ENCODE measurements at places on chromosomes 3 and 15.

GRCh38 chr3:46664188-46664970, 29.1 kb downstream of the ALS2CL start:
- no peak for DNase-seq

GRCh38 chr3:26308454-26308853, 314.1 kb upstream of the LRRC3B start:
- DNase-seq: no peak

DNA sequence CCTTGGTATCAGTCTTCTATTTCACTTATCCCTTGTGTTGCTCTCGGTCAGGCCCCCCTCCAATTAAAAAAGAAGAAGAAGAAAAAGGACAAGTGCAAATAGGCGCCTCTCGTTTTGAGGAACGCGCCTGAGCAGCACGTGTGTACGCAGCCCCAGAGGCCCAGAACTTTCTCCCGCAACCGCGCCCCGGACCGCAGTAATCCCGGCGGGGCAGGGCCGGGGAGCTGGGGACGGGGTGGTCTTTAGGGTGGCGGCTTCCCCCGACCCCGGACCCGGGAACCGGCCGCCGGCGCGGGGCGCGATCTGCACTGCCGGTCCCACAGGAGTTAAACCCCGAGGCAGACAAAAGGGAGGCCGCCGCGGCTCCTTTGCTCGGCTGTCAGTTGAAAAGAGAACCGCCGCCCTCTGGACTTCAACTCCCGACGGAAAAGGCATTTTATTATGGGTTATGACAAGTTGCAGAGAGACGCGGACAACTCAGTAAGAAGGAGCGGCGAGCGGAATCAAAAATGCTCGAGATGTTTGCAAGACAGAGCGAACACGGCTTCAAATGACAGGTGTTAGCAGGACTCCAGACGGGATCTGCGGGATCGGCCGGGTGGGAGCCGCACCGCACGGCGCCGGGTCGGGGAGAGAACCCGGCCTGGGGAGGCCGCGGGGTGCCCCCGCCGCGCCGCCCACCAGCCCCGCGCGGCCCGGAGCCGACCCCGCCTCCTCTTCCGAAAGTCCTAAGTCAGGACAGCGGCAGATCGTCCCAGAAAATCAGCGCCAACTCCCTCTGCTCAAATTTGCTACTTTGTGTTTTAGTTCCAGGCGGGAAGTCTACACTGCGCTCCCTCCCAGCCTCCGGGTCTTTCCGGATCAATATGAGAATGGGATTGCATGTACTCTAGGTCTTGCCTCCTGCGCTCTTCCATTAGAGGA, 79.0 kb downstream of the NR2F2 start:
- DNase-seq: peak; percentile 18

- DNase-seq: no peak
Measured at GRCh38 chr15:69675731-69676130, 223.1 kb downstream of the RPLP1 start.

GRCh38 chr3:120838441-120839091, 69.4 kb upstream of the STXBP5L start:
- DNase-seq: no peak

DNA sequence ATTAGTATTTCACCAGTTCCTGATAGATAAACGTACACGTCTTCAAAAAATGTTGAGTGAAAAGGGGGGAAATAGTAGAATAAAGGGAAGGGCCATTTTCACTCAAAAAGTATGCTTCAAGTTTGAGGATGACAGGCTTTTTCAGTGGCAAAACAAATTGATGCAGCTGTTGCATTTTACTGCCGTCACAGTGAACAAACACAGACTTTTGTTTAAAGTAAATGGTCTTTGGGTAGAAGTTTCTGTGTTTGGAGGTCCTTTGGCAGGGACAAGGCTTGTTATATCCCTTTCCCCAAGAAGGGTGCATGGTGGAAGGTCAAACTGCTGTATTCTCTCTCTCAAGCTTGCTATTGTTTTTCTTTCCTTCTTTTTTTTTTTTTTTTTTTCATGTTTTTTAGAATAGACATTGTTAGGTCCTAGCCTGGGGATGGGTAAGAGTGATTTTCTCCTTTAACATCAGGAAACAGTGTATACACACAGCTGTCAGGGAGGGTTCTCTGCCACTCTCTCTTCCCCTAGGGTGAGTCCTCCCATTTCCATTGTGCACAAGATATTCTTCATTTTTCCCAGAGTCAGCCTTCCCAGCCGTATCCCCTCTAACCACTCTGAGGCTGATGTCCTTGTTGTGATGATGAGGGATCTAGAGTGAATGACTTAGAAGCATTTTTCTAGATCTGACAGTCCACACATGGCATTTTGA, 6.6 kb upstream of the SUCNR1 start:
- DNase-seq: no peak

- DNase-seq: peak; percentile 60
Measured at GRCh38 chr3:14803981-14804834, 14.6 kb upstream of the FGD5 start.

- no peak for DNase-seq
Measured at GRCh38 chr15:27897481-27897880, 201.6 kb downstream of the OCA2 start.

DNA sequence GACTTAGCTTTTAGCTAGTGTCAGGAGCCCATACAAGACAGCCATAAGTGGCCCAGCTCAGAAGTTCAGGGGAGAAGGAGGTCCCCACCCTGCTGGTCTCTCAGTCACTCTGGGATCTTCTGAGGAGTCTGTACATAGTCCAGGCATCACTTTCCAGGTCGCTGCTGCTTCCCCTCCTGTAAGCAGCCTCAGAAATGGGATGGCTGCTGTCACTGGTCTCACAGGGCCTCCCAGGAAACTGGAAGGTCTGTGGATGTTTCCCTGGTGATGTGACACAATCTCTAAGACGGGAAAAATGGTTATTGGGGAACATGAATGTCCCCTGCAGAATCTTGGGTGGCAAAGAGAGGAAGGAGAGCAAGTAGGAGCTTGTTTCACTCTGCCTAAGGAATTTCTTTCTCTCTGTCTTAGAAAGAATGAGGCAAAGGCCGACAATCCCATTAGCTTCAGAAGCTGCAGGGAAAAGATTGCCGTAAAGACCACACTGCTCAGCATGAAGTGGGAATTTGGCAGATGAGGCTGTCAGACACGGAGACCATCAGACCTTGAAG, 43.2 kb upstream of the TNFAIP8L3 start:
- DNase-seq: no peak

DNA sequence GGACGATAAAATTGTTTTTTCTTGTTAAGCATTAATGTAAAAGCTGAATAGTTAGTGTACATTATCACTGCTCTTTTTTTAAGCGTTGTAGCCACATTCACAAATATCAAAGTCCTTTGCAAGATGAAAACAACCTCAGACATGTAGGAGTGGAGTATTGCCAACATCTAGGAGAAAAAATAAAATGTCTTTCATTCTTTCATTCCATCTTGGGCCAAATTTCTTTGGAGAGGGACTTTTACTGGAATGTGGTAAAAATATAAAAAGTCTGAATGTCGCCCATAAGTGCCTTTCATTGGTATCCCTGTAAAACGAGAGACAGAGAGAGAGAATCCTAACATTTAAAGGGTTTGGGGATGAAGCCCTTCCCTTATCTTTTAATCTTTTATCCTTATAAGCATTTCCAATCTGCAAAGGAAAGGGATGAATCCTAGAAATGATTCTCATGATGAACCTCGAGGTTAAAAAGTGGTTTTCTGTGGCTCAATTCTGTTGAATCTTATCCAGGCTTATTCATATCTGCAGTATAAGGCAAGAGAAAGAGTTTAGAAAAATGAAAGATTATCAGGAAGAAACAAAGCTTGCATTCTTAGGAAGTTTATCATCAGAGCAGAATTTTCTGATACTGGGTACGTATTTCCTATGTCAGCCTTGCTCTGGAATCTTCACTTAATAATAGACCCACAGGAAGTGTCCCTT, 1031.7 kb downstream of the MCTP2 start:
- DNase-seq: peak; percentile 81

DNA sequence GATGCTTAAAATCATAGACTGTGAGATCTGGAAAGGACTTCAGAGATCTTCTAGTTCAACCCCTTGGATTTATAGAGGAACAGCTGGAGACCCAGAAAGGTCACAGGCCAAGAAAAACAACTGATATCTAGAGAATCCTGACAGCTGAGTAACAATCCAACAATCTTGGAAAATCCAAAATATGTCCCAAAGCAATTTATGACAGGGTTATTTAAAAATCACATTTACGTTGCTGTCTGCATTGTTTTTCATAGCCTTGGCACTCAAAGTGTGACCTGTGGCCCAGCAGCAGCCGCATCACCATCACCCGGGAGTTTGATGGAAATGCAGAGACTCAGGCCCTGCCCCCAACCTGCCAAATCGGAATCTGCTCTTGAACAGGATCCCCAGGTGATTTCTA, 78.8 kb downstream of the FBN1 start:
- DNase-seq: peak; percentile 87

- peak; percentile 95 for DNase-seq
Measured at GRCh38 chr15:89836267-89837133, 21.8 kb upstream of the ANPEP start.

DNA sequence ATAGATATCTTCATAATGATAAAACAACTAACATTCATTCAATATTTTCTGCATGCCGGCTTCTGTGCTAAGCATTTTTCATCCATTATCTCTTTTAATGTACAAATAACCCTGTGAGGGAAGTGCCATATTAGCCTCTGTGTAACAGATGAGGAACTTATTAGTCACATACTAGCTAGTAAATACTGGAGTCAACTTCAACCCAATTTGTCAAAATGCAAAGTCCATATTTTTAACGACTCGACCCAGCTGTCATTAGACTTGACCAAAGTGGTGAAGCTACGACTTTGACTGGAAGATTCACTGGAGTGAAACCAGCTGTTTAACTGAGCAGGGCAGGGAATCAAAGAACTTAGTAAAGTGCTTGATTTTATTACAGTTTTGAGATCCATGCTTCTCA, 41.6 kb downstream of the PARP15 start:
- no peak for DNase-seq

- DNase-seq: no peak
Measured at GRCh38 chr3:14131134-14131533, 6.3 kb downstream of the TMEM43 start.

DNA sequence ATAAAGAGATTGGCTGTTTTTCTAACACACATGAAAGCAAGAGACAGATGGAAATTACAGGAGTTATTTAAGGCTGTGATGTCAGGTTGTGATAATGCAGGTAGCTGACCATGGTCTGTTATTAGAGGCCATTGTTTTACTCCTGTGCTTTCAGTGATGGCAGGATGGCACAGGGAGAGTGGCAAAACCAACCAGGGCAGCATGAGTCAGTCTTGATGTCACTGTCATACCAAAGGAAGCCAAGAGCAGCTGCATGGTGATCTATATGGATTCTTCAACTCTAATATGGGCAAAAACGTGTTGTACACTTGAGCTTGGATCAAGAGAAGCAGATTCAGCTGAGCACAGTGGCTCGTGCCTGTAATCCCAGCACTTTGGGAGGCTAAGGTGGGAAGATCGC, 91.8 kb upstream of the LMOD3 start:
- DNase-seq: no peak

Data from umbilical cord (tissue), 2 donors.